ENCODE measurements at places on chromosomes 3 and 15.

GRCh38 chr15:25333049-25333448 lies 105.8 kb downstream of the UBE3A start:
- DNase-seq, result no peak

- no peak for DNase-seq
Observed at GRCh38 chr3:137347132-137347531, 389.3 kb downstream of the IL20RB start.

DNA sequence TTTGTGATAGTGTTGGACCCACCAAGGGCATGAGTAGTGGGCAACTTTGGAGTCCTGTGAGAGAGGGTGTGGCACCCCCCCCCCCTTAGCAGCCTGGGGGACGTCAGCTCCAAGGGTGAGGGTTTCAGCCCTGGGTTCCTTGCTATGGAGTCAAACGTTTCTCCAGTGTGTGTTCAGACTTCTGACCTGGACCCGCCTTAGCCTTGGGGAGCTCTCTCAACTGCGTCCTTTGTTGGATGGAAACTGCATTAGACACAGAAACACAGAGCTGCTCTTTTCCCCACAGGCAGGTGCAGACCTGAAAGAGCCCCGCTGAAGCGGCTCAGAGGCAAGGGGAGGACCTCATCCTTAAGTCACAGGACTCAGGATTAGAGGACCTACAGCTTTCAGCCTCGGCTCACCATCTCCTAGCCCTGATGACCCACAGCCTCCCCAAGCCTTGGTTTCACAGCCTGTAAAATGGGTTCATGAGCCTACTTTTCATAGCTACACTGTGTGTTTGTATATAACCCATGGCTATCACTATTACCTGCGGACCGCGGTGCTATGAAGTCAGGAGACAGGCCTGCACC lies 19.9 kb downstream of the ZNF710 start:
- DNase-seq, result no peak

DNA sequence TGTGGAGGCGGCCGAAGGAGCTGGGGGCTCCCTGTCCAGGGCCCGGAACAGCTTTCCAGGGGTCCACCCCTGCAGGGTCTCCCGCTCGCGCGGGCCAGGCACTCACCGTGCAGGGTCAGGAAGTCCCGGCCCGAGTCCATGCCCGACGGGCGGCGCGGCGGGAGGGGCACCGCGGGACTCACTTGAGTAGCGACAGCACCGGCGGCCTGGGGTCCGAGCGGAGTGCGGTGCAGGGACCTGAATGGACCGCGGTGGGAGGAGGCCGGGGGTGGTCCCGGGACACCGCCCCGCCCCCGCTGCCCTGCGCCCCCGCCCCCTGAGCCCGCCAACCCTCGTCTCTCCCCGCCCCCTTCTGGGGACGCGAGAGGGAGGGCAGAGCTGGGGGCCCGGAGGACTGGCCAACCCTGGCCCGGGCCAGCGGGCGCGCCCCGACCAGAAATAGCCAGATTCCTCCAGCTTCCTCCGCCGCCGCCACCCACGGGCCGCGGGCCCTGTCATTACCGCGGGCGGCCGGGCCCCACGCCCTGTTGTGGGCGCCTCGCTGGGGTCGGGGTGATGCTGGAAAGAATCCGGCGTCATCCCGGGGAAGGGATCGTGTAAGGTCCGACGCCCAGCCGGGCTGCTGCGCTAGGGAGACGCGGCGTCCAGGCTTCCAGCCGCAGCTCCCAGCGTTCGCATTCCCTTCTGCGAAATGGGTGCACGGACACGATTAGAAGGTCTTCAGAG lies at the start of gene PLCD1:
TSS of gene PLCD1 (minus strand) at position 243 of the 726 bp plus-strand sequence. CDS start at position 140, 103 bp downstream.
- no peak for DNase-seq

DNA sequence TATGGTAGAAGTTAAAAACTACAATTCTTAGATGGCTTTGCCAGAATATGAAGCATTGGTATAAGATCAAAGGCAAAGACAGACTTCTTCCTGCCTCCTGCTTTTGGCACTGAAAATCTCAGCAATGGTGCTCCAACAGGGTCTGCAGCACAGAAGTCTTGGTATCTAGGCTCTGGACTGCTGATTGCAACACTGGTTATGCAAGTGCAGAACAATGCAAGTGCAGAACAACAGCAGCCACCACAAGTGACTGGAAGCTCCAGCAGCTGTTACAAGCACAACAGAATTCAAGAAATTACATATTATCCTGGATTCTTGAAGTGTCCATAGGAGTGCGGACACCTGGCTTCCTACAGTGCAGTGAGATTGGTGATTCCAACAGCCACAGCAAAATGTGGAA lies 33.7 kb downstream of the ZBTB20 start:
- no peak for DNase-seq

- DNase-seq, result no peak
Observed at GRCh38 chr15:73838831-73839426, 34.4 kb upstream of the TBC1D21 start.

DNA sequence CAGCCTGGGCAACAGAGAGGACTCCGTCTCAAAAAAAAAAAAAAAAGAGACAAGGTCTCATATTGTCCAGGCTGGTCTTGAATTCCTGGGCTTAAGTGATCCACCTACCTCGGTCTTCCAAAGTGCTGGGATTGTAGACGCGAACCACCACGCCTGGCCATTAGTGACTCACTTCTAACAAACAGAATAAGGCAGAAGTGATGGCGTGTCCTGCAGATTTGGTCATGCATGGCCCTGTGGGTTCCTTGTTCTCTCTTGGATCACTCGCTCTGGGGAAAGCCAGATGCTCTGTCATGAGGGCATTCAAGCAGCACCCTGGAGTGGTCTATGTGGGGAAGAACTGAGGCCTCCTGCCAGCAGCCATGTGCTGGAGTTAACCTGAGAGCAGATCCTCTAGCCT lies 27.4 kb upstream of the TJP1 start:
- no peak for DNase-seq

Measured in activated naive CD4-positive, alpha-beta T cell (primary cell).